ENCODE measurements at places on chromosomes 13 and 19.
A peak's percentile ranks its signal among the peaks of the same experiment; 100 is the strongest.

DNA sequence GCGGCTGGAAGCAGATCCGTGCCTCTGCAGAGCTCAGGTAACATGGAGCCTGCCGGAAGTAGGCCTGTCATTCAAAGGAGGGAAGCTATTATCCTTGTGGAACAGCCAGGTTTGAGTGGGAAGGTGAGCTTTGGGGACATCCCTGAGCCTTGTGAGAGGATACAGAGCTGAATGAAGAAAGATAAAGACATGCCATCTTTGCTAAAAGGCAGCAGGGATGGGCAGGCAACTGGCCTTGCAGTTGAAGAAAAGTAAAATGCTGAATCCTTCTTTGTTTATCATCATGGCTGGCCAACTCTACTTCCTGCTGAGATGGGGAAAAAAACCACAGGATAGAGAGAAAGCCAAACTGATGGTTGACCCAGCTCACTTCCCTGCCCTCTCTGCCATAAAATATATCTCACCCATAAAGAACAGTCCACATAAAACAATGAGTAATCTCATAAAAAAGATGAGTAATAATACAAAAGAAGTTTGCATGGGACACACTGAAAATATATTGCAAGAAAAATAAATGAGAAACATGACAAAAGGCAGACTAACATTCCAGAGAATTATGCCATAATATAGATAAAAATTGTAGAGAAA, 226.3 kb downstream of the DLEU7 start:
- DNase-seq, result no peak

GRCh38 chr13:50654331-50654730, 189.2 kb downstream of the DLEU7 start:
- no peak for DNase-seq

DNA sequence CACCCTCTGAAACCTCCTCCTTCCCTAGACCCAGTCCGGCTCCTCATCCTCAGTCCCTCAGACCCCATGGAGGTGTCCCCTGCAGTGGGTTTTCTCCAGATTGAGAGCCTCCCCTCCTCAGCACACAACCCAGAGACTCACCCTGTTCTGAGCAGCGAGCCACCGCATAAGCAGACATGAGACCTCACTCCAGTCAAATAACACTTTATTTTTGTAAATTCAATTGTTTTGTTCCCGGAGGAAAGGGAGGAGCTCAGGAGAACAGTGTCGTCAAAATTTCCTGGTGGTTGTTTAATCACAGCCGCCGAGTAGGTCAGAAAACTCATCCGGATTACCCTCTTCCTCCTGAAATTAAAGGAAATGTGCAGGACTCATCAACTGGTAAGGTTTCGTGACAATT, 57.5 kb downstream of the ERICH4 start:
- no peak for DNase-seq

GRCh38 chr19:8302734-8303133, 5.4 kb downstream of the CD320 start:
- DNase-seq, result peak; percentile 20

DNA sequence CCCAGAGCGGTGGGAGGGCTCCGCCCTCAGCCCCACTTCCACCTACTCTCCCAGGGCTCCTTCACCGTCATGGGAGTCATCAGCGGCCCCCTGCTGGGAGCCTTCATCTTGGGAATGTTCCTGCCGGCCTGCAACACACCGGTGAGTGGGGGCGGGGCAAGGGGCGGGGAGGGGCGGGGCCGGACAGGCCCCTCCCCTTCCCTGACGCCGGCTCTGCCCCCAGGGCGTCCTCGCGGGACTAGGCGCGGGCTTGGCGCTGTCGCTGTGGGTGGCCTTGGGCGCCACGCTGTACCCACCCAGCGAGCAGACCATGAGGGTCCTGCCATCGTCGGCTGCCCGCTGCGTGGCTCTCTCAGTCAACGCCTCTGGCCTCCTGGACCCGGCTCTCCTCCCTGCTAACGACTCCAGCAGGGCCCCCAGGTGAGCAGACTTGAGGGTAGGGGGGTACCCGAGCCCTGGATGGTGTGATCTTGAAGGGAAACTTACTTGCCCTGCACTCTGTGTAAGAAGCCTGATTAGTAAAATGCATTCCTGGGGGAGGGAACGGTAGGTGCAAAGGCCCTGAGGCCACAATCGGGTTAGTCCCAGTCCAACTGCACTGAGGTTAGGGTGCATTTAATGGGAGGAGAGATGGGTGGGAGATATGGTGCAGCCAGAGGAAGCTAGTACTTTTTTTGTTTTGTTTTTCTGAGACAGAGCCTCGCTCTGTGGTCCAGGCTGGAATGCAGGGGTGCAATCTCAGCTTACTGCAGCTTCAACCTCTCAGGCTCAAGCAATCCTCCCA, 12.1 kb downstream of the SLC5A5 start:
- no peak for DNase-seq

DNA sequence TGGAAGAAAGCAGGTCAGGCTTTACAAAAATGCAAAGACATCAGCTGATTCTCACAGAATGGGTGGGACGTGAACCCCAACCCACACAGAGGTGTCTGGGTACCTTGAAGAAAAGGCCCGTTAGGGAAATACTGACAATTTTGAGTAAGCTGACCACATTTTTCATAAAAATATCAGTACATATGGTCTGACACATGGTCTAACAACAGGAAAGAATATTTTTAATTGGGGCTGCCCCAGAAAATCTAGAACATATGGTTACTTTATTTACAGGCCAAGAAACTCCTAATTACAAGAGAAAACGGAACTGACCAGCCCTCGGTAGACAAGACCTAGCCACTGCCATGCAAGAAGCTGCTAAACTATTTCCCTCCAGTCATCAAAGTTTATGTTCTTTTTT, 48.7 kb upstream of the ITM2B start:
- DNase-seq, result no peak

GRCh38 chr13:24274452-24275021, 34.8 kb upstream of the C1QTNF9 start:
- peak; percentile 80 for DNase-seq

DNA sequence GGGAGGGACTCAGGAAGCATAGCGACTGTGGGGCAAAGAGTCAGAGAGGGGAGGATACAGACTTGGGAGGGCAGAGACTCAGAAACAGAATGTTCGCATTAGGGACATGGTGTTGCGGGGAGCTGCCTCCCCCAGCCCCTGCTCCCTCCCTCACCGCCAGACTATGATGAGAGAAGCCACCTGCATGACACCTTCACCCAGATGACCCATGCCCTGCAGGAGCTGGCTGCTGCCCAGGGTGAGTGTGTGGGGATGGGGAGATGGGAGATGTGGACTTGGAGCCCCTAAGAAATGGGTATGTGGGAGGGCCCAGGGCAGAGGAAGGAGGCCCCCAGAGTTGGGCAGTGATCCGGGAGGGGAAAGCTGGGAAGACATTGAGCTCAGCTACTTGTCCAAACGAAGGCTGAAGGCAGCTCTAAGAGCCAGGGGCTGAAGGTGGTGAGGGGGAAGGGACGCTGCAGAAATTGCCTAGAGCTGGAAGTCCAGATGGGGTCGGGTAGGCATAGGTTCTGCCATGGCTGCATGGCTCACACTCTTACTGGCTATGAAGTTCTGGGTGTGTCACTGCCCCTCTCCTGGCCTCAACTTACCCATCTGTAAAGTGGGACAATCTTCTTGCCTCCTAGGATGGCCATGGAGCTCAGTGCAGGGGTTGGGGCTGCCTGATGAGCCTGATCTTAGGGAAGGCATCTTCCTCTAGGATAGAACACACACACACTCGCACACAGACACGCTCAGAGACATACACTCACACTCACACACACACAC, 1.4 kb downstream of the SPACA6 start:
- no peak for DNase-seq

- DNase-seq, result peak; percentile 55
These were observed 16.9 kb upstream of the GPR18 start for GRCh38 chr13:99275093-99275469.

DNA sequence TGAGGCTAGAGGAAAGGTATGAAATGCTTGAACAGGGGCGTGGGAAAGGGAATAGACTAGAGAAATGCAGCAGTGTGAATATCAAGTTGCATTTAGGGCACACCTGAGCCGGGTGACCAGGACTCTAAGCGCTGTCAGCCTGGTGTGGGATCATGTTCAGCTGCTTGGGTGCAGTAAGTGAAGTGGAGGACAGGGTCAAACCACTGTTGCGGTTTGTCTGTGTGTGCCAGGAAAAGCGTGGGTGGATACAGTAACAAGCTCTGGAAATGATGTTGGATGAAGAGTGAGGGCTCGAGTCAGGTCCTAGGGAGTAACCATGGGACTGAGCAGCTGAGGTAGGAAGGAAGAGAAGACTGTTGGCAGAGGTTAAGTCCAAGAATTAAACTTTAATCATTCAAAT, 15.8 kb downstream of the DGKH start:
- DNase-seq, result no peak

GRCh38 chr19:55485439-55486011, 537 bp downstream of the NAT14 start:
- DNase-seq, result no peak

- DNase-seq, result peak; percentile 65
These were observed 42.2 kb downstream of the DLEU7 start for GRCh38 chr13:50801087-50801931.

DNA sequence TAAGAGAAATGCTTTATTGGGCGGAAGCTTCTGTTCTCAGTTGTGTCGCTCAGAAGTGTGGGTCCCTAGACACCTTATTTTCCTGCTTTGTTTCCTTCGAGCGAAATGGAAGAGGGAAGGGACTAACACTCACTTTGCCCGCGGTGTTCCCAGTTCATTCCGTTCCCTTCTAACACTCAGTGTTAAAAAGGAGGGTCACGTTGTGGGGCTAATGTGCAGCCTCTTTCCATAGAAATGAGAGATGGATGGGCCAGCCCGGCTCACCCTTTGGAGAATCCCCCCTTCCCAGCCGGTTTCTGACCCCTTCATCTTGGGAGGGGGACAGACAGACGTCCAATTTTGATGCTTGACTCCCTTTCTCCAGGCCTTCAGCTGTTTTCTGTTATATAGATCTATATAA, 2.3 kb downstream of the ATP11A start:
- no peak for DNase-seq

- DNase-seq, result no peak
These were observed 6.7 kb upstream of the MADCAM1 start for GRCh38 chr19:489418-490196.

DNA sequence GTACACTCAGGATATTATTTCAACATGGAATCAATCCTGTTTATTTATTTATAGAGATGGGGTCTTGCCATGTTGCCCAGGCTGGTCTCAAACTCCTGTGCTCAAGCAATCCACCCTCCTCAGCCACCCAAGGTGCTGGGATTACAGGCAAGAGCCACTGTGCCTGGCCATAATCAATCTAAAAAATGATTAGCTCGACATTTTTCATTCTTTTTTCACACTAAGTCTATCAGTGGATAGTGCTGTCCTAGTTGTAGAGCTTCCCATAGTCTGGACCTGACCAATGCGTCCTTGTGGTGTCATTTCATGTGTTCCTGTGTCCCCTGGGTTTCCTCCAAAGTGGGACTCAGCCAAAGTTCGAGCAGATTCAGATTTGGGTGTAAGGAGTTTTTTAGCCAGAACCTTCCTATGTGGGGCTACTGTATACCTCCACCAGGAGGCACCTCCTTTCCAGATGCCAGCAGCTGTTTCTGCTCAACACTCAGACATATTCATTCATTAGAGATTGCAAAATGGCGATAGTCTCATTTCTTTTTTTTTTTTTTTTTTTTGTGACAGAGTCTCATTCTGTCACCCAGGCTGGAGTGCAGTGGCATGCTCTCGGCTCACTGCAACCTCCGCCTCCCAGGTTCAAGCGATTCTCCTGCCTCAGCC, 61.1 kb downstream of the MAP4K1 start:
- no peak for DNase-seq

DNA sequence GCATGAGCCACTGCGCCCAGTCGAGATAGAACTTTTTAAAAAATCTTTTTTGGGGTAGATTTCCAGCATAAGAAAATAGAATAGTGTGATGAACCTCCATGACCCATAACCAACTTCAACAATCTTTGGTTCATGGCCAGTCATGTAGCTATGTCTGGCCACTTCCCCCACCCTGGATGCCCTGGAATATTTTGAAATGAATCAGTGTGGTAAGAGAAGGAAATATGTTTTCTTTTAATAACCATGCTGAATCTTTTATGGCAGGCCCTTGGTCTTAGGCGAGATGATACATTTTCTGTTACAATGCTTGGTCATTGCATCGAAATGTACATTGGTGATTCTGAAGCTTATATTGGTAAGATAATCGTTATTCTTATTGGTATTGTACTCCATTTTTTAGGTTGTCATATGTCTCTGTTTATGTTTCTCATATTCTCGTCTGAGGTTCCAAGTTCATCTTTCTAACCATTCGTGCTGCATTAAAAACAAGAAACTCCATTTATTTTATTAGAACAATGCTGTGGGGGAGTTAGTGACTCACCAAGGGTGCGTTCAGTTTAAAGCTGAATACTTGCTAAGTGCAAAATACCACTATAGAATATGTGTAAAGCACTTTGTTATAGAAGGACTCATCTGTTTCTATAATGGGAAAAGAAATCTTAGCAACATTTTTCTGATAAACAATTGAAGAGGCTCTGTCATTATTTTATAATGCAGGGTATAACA, 16.4 kb upstream of the UPF3A start:
- no peak for DNase-seq

- DNase-seq, result peak; percentile 69
These were observed 825 bp downstream of the GMIP start for GRCh38 chr19:19642506-19643157.

DNA sequence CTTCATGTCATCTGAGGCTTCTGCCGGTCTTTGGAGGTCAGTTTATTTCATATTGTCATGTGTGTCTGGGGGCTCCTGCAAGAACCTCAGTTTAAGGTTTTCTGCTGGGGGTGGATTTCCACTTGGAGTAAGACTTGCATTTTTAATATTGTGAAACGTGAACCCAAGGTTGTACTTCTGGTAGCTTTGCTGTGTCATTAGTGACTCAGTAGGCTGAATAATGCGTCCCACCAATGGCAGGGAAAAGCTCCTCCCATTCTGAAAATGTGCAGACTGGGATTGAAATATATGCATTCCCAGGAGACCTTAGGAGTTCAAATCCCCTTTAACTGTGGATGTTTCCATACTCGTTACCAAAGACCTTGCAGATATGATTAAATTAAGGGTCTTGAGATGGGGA, 46.2 kb downstream of the ING1 start:
- no peak for DNase-seq

GRCh38 chr13:37109051-37109678, 3.7 kb upstream of the CSNK1A1L start:
- no peak for DNase-seq

GRCh38 chr19:37953171-37953917, 46.3 kb downstream of the SIPA1L3 start:
- DNase-seq, result no peak

- DNase-seq, result peak; percentile 94
These were observed at the start of gene ZNF14 for GRCh38 chr19:19732579-19733501. Gene ZNF14 (minus strand): TSS chr19:19733112. CDS start chr19:19732958, 154 bp downstream.

GRCh38 chr13:21638319-21639282, 32.3 kb upstream of the FGF9 start:
- DNase-seq, result peak; percentile 43

- no peak for DNase-seq
These were observed 1876.2 kb downstream of the PCDH9 start for GRCh38 chr13:65353951-65354350.

- DNase-seq, result no peak
These were observed 10.3 kb downstream of the ADPRHL1 start for GRCh38 chr13:113442985-113443362.

DNA sequence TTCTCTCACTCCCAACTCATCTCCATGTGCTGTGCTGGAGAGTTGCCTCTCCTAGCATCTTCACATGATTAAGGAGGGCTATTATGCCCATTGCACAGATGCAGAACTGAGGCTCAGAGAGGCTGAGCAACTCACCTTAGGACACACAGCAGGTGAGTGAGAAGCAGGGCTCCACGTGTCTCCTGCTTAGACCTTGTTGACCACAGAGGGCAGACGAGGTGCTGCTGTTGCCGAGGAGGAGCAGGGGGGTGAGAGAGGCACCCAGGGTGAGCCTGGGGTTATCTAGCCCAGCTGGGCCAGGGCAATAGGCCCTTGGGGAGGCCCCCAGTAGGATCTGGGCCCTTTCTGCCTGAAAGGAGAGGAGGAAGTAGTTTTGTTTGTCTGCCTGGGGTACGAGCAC, 2.4 kb upstream of the HSH2D start:
- DNase-seq, result no peak
